ENCODE measurements at places on chromosomes 12 and 14.
A peak's percentile ranks its signal among the peaks of the same experiment; 100 is the strongest.

DNA sequence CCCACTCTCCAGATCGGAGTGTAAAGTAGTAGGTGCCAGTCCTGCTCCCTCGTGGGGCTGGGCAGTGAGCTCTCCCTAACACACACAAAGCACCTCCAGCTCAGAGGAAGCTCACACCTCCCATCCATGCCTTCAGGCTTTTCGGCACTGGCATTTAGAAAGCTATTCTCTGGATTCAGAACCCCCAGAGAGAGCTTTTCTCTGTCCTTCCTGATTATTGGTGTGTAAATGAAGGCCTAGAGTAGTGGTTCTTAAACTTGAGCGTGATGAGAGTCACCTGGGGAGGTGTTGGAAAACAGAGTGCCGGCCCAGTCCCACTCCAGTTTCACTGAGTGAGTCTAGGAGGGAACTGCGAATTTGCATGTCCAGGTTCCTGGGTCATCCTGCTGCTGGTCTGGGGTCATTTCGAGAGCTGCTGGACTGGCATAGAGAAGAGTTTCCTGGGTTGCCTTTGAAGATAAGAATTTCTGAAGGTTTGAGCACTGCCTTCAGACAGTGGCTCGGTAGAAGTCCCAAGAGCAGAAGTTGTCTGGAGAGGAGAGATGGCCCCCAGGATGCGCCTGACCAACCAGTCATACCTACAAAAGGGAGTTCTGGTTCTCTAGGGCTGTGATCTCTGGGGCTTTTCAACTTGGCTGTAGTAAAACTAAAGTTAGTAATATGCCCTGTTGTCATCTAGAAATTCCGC, 15.1 kb downstream of the CD9 start:
- DNase-seq, result peak; percentile 92

DNA sequence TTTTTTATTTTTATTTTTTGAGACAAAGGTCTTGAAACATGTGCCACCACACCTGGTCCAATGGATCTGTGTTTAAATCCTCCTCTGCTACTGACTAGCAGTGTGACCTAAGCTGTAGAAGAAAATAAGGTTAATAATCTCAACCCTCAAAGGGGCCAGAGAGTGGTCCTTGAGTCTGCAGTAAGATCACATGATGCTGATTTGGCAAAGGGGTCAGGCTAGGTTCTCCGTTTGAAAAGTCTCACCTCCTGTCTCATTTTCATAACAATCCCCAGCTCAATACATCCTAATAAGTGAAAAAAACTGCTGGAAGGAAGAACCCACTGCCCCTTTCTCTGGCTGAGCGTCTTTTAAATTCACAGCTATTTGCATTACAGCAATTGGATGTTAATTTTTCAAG, 8.0 kb upstream of the TEP1 start:
- no peak for DNase-seq

DNA sequence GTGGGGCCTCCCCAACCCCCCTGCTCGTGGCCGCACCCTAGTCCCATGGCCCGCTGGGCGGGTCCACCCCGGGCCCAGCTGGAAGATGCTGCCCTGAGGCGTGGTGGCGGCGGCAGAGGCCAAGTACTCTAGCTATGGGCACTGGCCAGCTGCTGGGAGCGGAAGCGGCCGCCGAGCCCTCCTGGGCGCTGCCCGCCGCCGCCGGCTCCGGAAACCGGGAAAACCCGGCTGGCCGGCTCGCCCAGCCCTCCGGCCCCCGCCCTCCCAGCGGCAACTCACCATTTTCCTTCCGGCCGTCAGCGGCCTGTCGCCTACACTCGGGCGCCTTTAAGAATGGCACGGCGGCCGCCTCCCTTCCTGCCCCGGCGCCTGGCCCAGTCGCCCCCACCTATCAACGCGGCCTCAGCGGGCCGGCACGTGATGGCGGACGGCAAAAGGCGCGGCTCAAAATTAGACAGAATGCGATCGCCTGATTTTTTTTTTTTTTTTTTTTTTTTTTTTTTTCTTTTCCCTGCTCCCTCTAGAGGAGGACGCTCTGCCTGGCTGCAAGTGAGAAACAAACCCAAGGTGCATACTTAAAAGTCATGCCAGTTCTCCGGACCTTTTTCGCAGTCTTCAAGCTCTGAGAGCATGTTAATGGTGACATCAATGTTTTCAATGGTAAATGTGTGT, at the start of gene GMFB:
Gene GMFB, minus strand, starts transcription at position 335 of the 672 bp plus-strand sequence. Its CDS starts 53 bp downstream, at position 282.
- peak; percentile 90 for DNase-seq

DNA sequence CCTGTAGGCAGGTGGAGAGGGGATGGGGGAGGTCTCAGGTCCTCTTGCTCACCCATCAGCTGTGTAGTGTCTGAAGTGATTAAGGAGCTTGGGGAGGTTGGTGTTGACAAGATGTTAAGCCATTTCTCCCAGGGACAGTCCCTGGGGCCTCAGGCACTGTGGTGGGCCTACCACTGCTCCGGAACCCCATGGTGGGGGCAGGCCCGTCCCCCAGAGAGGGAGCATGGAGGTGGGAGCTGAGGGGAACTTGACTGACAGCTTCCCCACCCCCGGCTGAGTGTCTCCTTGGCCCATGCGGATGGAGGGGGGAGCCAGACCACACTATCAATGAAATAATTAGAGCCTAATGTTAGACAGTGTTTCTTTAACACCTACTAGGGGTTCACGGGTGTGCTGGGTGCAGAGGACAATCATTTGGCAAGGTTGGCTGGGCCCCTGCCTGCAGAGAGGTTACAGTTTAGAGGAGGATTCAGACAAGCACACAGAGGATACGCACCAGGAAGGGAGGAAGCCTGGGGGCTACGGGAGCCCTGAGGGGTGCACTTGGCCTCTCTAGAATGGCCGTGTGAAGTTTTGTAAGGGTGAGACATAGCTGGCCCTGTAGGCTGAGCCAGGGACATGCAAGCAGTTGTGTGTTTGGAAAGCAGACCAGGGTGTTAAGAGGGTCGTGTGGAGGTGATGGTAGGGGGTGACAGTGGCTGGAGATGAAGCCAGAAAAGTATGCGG, 19.3 kb upstream of the KRT80 start:
- no peak for DNase-seq

GRCh38 chr12:57613427-57614109, 2.3 kb downstream of the ARHGEF25 start:
- no peak for DNase-seq

DNA sequence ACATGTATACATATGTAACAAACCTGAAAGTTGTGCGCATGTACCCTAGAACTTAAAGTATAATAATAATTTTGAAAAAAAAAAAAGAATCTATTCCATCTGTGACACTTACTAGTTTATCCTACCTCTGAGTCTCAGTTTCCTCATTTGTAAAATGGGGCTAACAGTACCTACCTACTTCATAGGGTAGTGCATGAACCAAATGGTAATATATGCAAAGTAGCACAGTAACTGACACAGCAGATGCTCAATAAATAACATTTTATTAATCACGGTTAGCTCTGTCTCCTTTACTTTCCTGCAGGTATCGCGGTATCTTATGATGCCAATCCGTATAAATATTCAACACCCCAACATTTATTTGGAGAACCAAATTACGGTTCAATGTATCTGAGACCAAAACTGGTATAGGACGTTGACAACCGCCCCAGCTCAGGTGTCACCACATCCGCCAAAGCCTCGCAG, 703 bp downstream of the TMED10 start:
- DNase-seq, result no peak

- no peak for DNase-seq
These were observed 3.6 kb downstream of the ABCD4 start for GRCh38 chr14:74299061-74299545.

DNA sequence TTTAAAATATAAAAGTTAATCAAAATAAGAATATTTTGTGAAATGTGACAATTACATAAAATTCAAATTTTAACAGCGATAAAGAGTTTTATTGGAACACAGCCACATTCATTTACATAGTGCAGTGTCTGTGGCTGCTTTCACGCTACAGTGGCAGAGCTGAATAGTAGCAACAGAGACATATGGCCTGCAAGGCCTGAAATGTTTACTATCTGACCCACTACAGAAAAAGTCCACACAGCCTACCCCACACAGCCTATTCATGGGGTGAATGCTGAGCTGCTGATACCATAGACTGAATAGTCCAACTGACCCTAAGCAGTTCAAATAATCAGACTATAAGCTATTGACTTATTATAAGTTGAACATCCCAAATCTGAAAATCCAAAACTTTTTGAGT, 13.2 kb downstream of the GNS start:
- DNase-seq, result no peak

GRCh38 chr12:92324849-92325500, 179.3 kb upstream of the BTG1 start:
- DNase-seq, result no peak

DNA sequence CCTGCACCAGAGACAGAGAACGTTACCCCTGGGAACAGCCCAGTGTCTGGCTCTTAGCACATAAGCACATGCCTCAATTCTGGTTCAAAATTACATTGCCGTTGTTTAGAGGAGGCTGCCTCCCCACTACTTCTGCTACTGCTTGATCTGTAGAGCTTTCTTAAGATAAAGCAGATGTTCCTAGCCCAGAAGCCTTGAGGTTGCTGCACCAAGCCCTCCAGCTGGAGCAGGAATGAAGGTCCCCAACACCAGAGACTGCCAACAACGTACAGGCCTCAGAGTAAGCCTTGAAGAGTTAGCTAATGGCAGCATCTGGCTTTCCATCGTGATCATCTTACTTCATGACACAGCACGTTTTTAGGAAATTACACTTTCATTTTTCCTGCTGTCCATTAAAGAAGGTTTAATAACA, 34.7 kb upstream of the AMIGO2 start:
- DNase-seq, result no peak

DNA sequence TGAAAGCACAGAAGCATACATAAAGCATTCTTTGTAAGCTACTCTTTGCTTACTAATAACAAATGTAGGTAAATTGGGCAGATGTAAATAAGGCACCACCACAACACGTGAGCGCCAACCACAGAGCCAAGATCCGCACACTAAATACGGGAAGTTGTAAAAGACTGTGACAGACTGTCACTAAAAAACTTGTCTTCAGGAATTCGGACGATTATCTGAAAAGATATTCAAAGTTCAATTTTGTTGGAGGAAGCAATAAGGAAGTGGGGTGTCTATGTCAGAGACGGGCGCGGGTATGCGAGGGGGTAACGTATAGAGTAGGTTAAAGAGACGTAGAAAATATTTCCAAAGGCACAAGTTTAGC, 1.5 kb upstream of the HSP90B1 start:
- no peak for DNase-seq

GRCh38 chr12:124861492-124861891, 2.2 kb downstream of the SCARB1 start:
- DNase-seq, result no peak

DNA sequence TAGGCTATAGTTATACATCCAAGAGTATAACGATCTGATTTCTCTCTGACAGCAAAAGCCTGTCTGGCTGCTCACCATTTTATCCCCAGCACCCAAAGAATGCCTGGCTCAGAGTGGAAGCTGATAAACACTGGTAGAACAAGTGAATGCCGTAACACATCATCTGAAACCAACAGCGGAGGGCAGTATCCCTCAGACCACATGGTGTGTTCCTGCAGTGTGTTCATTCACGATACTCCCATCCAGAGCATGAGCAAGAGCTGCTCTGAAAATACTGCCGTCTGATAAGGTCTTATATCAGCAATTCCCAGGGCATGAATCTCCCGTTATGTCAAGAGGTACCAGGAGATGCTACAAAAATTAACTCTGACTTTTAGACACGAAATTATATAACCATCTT, 95.9 kb downstream of the TTC7B start:
- DNase-seq, result no peak

GRCh38 chr12:131800594-131801135, 27.5 kb upstream of the MMP17 start:
- no peak for DNase-seq

DNA sequence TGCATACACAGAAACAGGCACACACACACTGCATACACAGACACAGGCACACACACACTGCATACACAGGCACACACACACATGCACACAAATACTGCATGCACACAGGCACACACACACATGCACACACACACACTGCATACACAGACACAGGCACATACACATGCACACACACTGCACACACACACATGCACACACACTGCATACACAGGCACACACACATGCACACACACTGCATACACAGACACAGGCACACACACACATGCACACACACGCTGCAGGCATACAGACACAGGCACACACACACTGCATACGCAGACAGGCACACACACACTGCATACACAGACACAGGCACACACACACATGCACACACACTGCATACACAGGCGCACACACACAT, 32.7 kb upstream of the BTBD6 start:
- DNase-seq, result no peak

- DNase-seq, result no peak
These were observed 100.0 kb downstream of the PRKCH start for GRCh38 chr14:61421212-61421923.

DNA sequence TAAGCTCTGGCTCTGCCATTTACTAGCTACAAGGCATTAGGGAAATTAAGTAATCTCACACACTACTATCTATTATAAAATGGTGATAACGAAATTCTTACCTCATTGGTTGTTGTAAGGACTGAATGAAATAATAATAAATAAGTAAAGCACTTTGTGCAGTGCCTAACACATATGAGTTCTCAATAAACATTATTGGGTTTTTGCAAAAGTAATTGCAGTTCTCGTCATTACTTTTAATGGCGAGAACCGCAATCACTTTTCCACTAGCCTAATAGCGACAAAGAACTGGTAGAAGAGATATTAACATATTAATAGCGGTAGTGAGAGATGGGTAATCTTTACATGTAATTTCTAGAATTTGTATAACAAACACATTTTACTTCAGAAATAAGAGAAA, 9.2 kb downstream of the KRT77 start:
- no peak for DNase-seq

GRCh38 chr12:10623131-10623530, 9.7 kb upstream of the MAGOHB start:
- no peak for DNase-seq

DNA sequence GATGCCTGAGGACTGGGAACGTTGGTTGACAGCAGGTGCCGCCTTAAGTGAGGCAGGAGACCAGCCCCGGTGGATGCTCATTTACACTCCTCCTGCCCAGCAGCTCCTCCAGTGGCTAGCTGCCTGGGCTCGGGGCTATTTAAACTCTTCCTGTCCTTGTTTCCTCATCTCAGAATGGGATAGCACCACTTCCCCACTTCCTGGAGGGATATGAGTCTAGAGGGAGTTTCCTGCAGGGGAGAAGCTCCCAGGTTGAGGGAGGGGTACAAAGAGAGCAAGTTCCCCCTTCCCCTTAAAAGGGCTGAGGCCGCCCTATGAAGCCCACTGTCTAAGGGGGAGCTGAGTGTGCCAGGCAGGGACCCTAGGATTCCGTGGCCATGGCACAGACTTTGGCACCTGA, 311.2 kb downstream of the AACS start:
- no peak for DNase-seq

DNA sequence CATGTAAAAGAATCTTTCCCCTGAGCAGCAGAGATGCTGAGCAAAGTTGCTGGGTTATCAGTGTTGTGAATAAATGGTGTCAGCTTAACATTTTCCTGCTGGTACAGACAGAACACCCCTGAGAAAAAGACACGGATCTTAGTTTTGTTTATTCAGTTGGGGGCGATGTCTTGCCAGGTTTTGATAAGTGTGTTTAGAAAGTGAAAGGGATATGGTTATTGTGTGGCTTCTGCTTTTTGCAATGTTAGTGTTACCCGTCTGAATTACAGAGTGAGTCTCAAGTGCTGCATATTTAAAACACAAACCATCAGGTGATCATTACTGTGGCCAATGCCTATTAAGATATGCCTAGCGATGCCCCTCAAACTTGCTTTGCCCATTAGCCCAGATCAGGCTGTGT, 864.6 kb upstream of the SEL1L start:
- no peak for DNase-seq
